Epithelial cell of umbilical artery (primary cell): ENCODE measurements at places on chromosomes 3 and 15. TPM values are rescaled to one million over a fixed set of nuclear protein-coding genes. Genes with fewer than 3 reads are reported as not detected.

The ROBO2 gene
- under 0.01 TPM in 1 of 2 replicates, not detected in the other for total RNA-seq

The IMPG2 gene
- 0.32 and 0.61 TPM in 2 replicates for total RNA-seq

The ADGRG7 gene
- total RNA-seq: 0.30 TPM in 1 of 2 replicates, not detected in the other

The SNX4 gene
- total RNA-seq: 53.6 and 56.8 TPM in 2 replicates

The UROC1 gene
- total RNA-seq: not detected in 2 replicates

The SEMA6D gene
- 1.5 and 1.6 TPM in 2 replicates for total RNA-seq

The THRB gene
- total RNA-seq: under 0.01 TPM in 1 of 2 replicates, not detected in the other

The FSD2 gene
- total RNA-seq: not detected in 2 replicates

The PLA2G4B gene
- 0.32 and 0.61 TPM in 2 replicates for total RNA-seq

The CPN2 gene
- not detected in 2 replicates for total RNA-seq

The CHL1 gene
- not detected in 2 replicates for total RNA-seq

The ACP3 gene
- not detected in 2 replicates for total RNA-seq

The RBP2 gene
- total RNA-seq: not detected in 2 replicates

The CFAP100 gene
- not detected in 2 replicates for total RNA-seq

The FBXL22 gene
- under 0.01 TPM in 1 of 2 replicates, not detected in the other for total RNA-seq

The C3orf52 gene
- 4.2 and 4.6 TPM in 2 replicates for total RNA-seq

The IL20RB gene
- total RNA-seq: 0.65 and 1.1 TPM in 2 replicates
